Activated T-helper 1 cell treated with anti-CD3 and anti-CD28 coated beads, Interleukin-12 subunit alpha, Interleukin-12 subunit beta, Interleukin-2, Interleukin-4 antibody, amounts not matched to agents 30 ng/mL and 10 ng/mL and 1 ng/mL, durations not matched to agents 14 hours and 24 hours and 36 hours (primary cell): ENCODE measurements at places on chromosomes 16 and 17. TPM values are rescaled to one million over a fixed set of nuclear protein-coding genes. Genes with fewer than 3 reads are reported as not detected.

DNA sequence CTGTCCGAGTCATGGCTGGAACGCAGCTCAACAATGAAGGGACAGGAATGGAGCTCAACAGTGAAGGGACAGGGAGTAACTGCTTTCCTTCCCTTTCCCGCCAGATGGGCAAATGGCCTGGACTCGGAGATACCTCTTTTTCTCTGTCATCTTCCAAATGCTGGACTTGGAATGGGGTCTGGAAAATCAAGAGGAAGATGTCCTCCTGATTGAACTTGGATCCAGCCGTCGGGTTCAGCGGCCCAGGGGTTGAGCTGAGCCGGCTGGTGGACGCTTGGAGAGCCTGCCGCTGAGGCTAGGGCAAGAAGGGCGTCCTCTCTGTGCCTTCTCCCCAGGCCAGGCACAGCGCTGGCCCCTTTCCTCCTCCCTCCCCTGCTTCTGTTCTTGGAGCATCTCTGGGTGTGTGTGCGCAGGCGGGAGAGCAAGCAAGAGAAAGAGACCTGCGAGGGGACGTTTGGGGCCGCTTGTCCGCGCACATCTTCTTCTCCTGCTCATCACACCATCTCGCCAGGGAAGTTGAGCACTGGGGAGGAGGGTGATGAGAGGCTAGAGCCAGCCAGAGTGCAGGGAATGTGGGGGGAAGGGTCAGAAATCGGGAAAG, 6.6 kb downstream of the NEUROD2 start:
- DNase-seq = no peak

DNA sequence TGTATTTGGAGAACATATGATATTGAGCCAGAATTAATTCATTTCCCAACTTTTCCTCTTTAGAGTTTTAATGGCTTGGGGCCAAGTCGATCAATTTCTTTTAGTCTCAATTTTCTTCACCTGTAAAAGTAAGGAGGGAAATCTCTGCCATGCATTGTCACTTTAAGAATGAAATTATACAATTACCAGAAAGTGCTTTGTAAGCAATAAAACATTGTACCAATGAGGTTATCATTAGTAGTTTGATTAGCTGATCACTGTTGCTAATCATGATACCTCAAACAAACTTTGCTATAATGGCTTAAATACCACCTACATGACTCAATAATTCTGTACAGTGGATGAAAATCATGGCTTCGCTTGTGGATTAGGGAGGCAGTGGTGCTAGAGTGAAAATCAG, 1525.8 kb upstream of the GOT2 start:
- no peak for DNase-seq

The HGS gene
- total RNA-seq = 133 and 144 TPM in 2 replicates

The USP10 gene
- 153 and 159 TPM in 2 replicates for total RNA-seq
